ENCODE measurements at places on chromosomes 12 and 14. TPM values are rescaled to one million over a fixed set of nuclear protein-coding genes. Genes with fewer than 3 reads are reported as not detected.

Gene KLHDC1
- total RNA-seq, result 2.0 TPM

Gene KCNK13
- total RNA-seq, result 0.07 TPM

Gene LALBA
- total RNA-seq, result not detected

Gene FBXL14
- 9.4 TPM for total RNA-seq

Gene ACRBP
- total RNA-seq, result 0.53 TPM

Gene OASL
- 0.29 TPM for total RNA-seq

Gene RIMBP2
- not detected for total RNA-seq

Gene PRB2
- total RNA-seq, result not detected

Gene PPM1A
- 28.4 TPM for total RNA-seq

Gene GCN1
- total RNA-seq, result 159 TPM

Gene TMEM63C
- not detected for total RNA-seq

Gene SLC25A21
- 2.4 TPM for total RNA-seq

Gene A2M
- total RNA-seq, result 3.0 TPM

Gene ITGA7
- total RNA-seq, result 0.57 TPM

Gene MGAT4C
- total RNA-seq, result under 0.01 TPM

Gene RERGL
- not detected for total RNA-seq

Gene LRRC43
- total RNA-seq, result 0.57 TPM

Gene TAPBPL
- 5.5 TPM for total RNA-seq

Gene ANO2
- 12.6 TPM for total RNA-seq

Gene NKX2-1
- total RNA-seq, result not detected

Gene DCN
- total RNA-seq, result 8.0 TPM

Gene GPR84
- total RNA-seq, result not detected

Gene RFX4
- total RNA-seq, result not detected

Gene NYNRIN
- total RNA-seq, result 11.7 TPM

Gene SLC6A13
- not detected for total RNA-seq

Gene PMCH
- total RNA-seq, result 0.36 TPM

Gene OTX2
- total RNA-seq, result not detected

Gene HOXC6
- total RNA-seq, result not detected

Gene EPS8
- total RNA-seq, result 31.3 TPM

Gene GALNT16
- 0.07 TPM for total RNA-seq

Gene PIK3C2G
- total RNA-seq, result not detected

Gene CD69
- 0.53 TPM for total RNA-seq

Gene GALNT9
- 0.40 TPM for total RNA-seq

Gene GPR132
- not detected for total RNA-seq

Gene SIX6
- total RNA-seq, result not detected

Gene SLC24A4
- total RNA-seq, result under 0.01 TPM

Gene MSI1
- not detected for total RNA-seq

Gene IQSEC3
- total RNA-seq, result not detected

Gene ERP27
- total RNA-seq, result 0.66 TPM

Gene KLHL33
- total RNA-seq, result not detected

Gene CYP46A1
- total RNA-seq, result under 0.01 TPM

Measured in thoracic aorta endothelial cell (primary cell).